ENCODE measurements at places on chromosomes 3 and 15.

- DNase-seq = no peak
These were observed 7.4 kb upstream of the PCOLCE2 start for GRCh38 chr3:142896201-142896755.

GRCh38 chr3:20558161-20558560, 372.2 kb upstream of the SGO1 start:
- DNase-seq = no peak

GRCh38 chr3:36258421-36258820, 121.9 kb upstream of the STAC start:
- DNase-seq = no peak

- DNase-seq = no peak
These were observed 253.7 kb upstream of the RASGRP1 start for GRCh38 chr15:38818157-38818790.

- no peak for DNase-seq
These were observed 55.0 kb upstream of the NMNAT3 start for GRCh38 chr3:139732729-139733128.

All from right forelimb (tissue), 1 donor.